GOT3 (cell line): ENCODE measurements at places on chromosomes 5 and 9.

- DNase-seq, result no peak
These were observed 1.1 kb downstream of the GCNT4 start for GRCh38 chr5:75051217-75051751.

DNA sequence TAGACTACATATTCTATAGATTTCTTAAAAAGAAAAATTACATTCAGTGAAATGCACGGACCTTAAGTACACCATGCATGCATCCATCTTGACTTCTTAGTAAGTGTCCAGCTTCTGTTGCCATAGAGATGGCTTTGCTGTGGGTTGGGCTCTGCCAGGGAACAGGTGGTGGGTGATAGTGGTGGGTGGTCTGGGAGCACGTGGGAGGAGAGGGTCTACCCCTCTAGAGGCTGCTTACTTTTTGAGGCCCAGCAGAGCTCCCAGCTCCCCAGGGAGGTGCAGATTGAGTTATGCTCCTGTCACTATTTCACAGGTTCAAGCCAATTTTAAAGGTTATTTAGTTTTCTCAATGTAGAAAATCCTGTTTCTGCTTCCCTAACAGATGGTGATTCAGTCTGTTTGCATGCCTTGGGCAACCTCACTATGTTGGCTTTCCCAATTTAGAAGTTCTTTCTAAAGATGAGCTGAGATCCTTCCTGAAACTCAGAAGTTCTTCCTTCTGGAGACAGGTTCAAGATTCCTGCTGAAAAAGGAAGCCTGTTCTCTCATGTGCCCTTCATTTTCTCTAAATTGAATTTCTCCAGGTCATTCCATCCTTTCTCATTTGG is 107.4 kb upstream of the LHFPL2 start:
- no peak for DNase-seq

GRCh38 chr5:139745800-139746690 is 49.6 kb upstream of the PSD2 start:
- no peak for DNase-seq

- no peak for DNase-seq
These were observed 39.8 kb upstream of the SLC24A2 start for GRCh38 chr9:19828576-19829109.

DNA sequence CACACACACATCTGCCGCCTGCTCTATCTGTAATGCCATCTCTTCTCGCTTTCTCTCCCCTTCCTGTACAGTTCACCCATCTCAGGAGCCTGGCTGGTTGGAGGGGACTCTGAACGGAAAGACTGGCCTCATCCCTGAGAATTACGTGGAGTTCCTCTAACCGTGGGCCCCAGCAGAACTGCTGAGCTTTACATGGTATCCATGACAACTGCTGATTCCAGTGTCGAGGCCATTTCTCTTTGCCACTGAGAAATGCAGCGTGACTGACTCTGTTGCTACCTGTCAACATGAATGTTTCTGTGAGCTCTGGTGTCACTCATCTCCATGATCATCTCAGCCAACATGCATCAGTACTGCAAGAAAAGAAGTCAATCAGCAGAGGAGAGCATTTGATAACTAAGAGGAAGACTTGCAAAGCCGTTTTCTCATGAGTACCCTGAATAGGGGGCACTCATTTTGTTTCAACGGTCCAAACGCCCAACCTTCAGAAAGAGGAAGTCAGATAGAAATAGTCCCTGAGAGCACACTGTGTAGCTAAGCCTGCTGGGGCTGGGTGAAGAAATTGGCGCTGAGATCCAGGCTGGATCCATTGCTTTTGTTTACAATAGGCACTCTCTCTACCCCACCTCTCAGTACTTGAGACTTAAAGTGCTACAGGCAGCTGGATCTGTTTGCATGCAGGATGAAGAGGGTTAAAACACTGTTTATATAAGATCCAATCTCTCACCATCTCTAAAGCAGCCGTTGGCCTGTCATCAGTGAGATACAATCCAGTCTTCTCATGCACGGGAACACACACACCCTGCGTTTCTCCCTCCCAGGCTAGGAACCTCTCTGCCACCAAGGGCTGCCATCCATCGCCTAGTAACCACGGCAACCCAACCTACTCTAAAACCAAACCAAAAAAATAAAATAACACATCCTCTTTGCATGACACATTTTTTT is 180.9 kb downstream of the NR3C1 start:
- no peak for DNase-seq
